Stimulated activated CD8-positive, alpha-beta memory T cell treated with anti-CD3 and anti-CD28 coated beads, Interleukin-4, amount 100 ng/mL, for 4 hours (primary cell): ENCODE measurements at places on chromosomes 7 and 10.

GRCh38 chr7:128200376-128200775 lies 40.7 kb upstream of the LEP start:
- DNase-seq = no peak

GRCh38 chr7:101598422-101598985 lies 30.6 kb downstream of the MYL10 start:
- no peak for DNase-seq

GRCh38 chr7:143379611-143380259 lies 1.4 kb upstream of the ZYX start:
- DNase-seq = no peak

GRCh38 chr7:131015657-131015958 lies 281.6 kb upstream of the KLF14 start:
- no peak for DNase-seq

- DNase-seq = no peak
Observed at GRCh38 chr7:11427686-11428273, 404.2 kb downstream of the THSD7A start.

- DNase-seq = no peak
Observed at GRCh38 chr7:26989897-26990670, 105.7 kb downstream of the HOXA1 start.

DNA sequence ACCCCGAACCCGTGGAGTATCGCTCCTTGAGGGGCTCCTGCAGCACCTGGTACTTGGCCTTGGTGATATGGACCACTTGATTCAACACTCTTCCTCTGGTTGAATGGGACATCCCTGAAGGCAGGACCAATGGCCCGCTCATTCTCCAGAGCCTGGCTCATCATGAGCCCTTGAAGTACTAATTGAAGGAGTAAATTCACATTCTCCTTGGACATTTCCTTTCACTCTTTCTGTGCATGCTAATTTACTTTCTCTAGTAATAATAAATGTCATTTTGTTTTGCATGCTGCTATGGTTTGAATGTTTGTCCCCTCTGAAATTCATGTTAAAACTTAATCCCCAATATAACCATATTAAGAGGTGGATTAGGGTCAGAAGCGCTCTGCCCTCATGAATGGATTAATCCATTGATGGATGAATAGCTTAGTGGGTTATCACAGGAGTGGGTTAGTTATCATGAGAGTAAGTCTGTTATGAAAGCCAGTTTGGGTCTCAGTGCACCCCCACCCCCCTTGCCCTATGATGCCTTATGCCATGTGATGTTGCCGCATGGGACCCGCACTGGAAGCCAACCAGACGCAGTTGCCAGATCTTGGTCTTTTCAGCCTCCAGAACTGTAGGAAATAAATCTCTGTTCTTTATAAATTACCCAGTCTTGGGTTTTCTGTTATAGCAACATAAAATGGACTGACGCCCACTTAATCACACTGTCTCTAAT lies 23.8 kb downstream of the FGFBP3 start:
- DNase-seq = no peak

DNA sequence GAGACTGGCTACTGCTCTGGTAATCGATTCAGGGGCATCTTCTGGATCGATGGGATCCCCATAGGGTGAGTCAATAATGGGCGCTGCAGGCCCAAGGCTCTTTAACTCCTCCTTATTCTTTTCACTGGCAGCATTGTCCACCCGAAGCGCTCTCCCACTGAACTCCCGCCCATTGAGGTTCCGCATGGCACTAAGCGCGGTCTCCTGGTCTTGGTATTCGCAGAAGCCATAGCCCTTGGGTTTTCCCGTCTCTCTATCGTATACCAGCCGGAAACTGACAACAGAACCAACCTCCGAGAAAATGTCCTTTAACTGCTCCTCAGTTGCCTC lies 285 bp downstream of the CSTF2T start:
- no peak for DNase-seq

DNA sequence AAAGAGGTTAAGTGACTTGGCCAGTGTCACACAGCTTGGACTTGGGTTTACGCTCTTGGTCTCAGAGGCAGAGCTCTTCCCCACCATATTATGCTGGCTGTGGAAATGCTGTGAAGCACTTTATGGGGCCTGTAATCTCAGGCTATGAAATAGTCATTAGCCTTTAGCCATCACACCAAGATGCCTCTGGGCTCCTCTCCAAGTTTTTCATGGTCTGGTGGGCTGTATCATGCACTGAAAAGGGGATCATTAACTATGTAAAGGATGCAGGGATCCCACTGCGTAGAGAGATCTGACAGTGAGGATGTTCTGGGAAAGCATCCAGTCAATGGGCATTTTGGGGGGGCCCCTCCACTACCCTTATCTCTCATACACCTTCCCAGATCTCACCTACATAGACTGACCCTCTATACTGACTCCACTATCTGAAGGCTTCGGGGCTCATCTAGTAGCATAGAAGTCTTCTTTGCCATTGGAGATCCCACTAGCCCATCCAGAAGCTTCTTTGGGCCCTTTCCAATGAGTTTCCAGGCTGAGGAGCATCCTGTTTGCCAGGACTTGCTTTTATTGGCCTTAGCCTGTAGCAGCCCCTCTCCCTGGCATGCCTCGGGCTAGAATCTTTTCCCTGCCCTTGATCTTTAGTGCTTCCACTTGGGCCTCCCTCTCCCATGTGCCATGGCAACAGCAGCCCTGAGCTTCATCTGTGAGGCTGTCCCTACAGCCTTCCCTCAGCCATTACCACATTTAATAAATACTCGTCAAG lies 19.6 kb downstream of the FRMPD2 start:
- no peak for DNase-seq

DNA sequence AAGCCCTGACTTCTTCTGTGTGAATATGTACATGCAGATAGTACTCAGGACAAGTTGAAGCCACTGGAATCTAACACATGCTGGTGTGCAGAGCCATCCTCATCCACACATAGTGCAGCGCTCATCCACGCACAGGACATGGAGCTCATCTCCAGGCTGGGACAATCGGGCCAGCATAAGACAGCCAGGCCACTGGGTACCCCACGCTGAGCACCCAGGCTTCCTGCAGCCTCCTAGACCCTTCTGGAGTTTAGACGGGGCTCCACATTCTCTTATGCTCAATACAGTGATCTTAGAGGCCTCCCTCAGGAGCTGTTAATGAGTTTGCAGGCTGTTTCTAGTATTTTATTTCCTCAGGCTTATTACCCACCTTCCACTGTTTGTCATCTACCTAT lies 238.9 kb downstream of the TNS3 start:
- DNase-seq = no peak

- DNase-seq = no peak
Observed at GRCh38 chr10:118708571-118708970, 46.2 kb downstream of the CACUL1 start.

GRCh38 chr7:132650498-132650897 lies 74.2 kb upstream of the PLXNA4 start:
- no peak for DNase-seq

GRCh38 chr7:151794508-151795167 lies 82.3 kb downstream of the PRKAG2 start:
- DNase-seq = no peak

- no peak for DNase-seq
Observed at GRCh38 chr7:90530263-90530662, 60.8 kb downstream of the PTTG1IP2 start.

- DNase-seq = no peak
Observed at GRCh38 chr7:148395990-148396716, 194.4 kb upstream of the C7orf33 start.

DNA sequence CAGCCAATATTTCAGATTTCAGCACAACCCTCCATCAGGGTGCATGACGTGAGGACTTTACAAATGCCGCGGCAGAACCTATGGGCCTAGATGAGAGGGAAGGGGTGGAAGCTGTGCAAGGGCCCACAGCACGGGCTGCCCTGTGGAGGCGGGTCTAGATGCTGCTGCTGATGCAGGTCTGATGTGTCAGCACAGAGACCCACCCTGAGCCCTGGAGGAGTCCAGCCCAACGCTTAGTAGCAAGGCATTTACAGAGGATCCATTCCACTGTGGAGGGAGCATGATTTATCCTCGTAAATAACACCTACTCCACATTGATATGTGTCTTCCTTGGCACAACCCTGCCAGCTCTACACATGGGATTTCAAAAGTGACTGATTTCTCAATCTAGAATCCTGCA lies 48.5 kb downstream of the MYL10 start:
- DNase-seq = no peak

DNA sequence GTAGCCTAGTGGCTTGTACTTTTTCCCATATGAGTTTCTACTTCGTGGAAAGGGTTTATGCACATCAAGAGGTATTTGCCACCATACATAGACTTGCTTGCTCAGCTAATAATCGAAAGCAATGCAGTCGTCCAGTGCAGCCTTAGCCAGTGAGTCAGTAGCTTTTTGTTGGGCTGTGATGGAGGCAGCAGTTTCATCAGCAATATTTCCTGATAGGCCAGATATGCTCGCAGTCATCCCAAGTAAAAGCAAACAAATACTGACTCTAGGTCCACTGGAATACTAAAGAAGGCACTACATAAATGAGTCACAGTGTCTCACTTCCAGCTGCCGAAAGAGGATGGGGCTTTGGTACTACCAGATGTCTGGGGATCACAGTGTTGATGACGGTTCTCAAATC lies 2.1 kb upstream of the BNIP3 start:
- DNase-seq = no peak

DNA sequence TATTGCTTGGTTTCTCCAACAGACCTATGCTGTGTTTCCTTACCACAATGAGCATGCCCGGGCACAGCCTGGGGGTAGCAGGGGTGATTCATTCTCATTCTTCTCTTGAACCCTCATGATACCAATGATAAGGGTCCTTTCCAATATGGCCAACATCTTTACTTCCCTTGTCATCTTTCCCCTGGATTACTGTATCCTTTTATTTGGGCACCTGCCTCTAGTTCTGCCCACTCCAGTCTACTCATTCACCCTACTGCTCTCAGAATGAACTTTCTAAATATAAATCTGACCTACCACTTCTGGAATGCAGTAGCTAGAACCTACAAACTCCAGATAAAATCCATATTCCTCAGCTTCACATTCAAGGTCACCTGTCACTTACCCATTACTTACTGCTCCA lies 26.4 kb upstream of the ITPRID1 start:
- DNase-seq = no peak

DNA sequence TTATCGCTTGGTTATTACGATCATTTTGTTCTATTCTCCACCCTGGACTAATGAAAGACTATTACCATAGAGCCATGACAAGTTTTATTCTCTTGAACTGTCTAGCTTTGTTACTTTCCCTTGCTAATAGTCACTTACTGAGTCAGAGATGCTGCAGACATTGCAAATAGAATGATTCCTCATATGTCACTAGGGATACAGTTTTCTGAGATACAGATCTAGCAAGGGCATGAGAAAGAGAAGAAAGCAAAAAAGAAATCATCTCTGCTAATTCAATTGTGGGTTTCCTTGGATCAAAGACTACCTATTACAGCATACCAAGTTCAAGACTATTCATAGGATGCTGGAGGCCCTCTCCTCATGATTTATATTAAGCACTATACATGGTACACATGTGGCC lies 204.3 kb downstream of the MBL2 start:
- DNase-seq = no peak

- DNase-seq = no peak
Observed at GRCh38 chr10:92413519-92413918, 122.6 kb downstream of the MARCHF5 start.
